ENCODE measurements at places on chromosomes 7 and 10. TPM values are rescaled to one million over a fixed set of nuclear protein-coding genes. Genes with fewer than 3 reads are reported as not detected.

Gene INSYN2A
- total RNA-seq = 0.53 TPM

DNA sequence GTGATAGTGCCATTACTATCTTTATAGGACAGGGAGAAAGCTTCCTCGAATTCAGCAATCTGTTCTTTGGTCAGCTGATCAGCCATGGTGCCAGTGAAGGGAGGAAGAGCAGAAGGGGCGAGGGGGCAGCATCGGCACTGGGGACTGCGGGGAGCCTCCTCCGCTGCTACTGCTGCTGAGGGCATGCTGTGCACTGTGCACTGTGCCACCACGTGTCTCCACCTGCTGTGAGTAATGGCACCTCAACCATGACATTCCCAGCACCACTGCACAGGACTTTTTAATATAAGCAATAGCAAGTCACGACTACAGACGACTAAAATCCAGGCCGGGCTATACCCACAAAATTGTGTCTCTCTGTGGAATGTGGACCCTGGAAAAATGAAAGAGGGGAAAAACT is 105.0 kb upstream of the LANCL2 start:
- DNase-seq = no peak

GRCh38 chr7:28856656-28857055 is 101.5 kb downstream of the TRIL start:
- no peak for DNase-seq

- DNase-seq = no peak
Observed at GRCh38 chr7:33191340-33191739, 62.0 kb downstream of the BBS9 start.

- DNase-seq = no peak
Observed at GRCh38 chr7:129498021-129498420, 4.3 kb upstream of the SMKR1 start.

Gene BLOC1S2
- total RNA-seq = 54.5 TPM

DNA sequence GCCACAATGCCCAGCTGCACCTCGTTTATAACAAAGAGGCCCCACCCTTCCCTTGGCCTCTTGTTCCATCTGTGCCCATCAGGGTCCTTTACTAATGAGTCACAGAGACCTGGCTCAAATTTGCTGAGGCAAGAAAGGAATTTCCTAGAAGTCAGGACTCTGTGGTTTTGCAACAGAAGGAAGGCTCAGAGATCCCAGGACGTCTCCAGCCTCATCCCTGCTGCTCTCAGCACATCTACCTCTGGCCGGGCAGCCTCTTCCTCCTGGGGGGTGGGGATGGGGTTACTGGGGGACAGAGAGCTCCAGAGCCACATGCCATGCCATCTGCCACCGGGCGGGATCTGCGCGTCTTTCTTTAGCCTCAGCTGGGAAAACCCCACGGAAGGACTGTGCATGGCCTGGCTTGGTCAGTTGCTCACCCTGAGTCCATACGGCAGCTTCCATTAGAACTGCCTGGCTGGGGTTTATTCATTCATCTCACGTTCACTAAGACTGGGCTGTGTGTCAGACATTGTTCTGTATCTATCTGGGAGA is 41.9 kb upstream of the PSMG3 start:
- no peak for DNase-seq

Gene OPN4
- total RNA-seq = not detected

GRCh38 chr7:19248115-19248514 is 102.9 kb upstream of the FERD3L start:
- DNase-seq = no peak

- DNase-seq = no peak
Observed at GRCh38 chr10:102147561-102147960, 4.6 kb upstream of the NOLC1 start.

GRCh38 chr10:96614515-96614914 is 27.7 kb upstream of the TM9SF3 start:
- DNase-seq = peak; percentile 27

GRCh38 chr7:250523-250922 is 39.4 kb upstream of the FOXL3 start:
- no peak for DNase-seq

Gene ANKRD61
- not detected for total RNA-seq

DNA sequence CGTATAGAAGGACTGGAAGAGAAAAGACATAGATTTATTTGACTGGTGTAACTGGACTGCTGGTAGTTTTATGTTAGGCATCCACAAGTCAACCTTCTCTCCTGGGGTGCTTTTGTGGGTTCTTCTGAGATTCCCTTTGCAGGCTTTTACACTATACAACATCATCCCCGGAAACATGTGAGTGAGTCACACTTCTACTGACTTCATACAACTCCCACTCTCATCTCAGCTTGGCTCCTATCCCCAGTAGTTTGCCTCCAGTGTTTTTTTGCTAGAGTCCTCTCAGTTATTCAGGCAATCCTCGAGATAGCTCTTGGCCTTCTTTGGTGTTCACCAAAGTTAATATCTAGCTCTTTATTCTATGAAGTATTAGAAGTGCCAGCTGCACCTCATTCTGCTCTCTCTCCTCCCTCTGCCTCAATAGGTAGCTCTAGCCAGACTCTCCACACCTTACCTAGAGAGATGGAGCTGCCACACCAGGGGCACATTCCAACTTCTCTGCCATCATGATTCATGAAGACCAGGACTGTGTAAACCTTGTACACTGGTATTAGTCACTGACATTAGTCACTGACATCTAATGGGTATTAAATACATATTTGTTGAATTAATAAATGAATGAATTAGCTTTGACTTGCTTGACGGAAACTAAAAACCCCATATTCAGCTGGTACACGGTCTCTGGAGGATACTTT is 281.9 kb downstream of the PPP1R3A start:
- DNase-seq = no peak

DNA sequence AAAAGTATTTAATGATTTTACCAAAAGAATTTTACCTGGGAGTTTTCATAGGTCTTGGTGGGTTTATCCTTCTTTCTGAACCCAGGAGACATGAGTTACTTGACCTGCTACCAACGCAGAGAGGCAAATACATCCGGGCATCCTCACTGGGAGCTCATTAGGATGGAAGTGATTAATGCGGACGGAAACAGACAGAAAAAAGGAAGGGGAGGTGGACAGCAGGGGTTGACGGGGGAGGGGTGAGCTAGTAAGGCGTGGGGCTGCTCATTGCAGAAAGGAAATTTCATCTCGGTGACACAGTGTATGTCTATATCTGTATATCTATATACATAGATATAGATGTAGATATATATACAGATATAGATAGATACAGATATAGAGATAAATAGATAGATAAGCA is 408.2 kb upstream of the ADARB2 start:
- DNase-seq = no peak

Gene GOLGA7B
- total RNA-seq = not detected

All from glomerular endothelial cell (primary cell).